Astrocyte (in vitro differentiated cells and primary cell): ENCODE measurements at places on chromosomes 1 and 21. TPM values are rescaled to one million over a fixed set of nuclear protein-coding genes. Genes with fewer than 3 reads are reported as not detected.
A peak's percentile ranks its signal among the peaks of the same experiment; 100 is the strongest.

Gene SH2D1B
- not detected in 2 replicates for total RNA-seq

Gene RNU1-2
- total RNA-seq, result 1,356 and 1,553 TPM in 2 replicates

Gene FAM72B
- total RNA-seq, result 2.9 and 3.4 TPM in 2 replicates

Gene CFAP57
- 0.18 and 0.29 TPM in 2 replicates for total RNA-seq

Gene LORICRIN
- not detected in 2 replicates for total RNA-seq

Gene RHBG
- not detected in 2 replicates for total RNA-seq

Gene GPR25
- total RNA-seq, result not detected in 2 replicates

Gene ZNF672
- 16.2 and 20.6 TPM in 2 replicates for total RNA-seq

- DNase-seq, result no peak
- H3K27me3 ChIP-seq, result no peaks in the 10 kb centered on the region
- no peak overlapping the region for H3K27ac ChIP-seq
- H3K4me3 ChIP-seq, result no peak overlapping the region
Measured at GRCh38 chr1:7594002-7594713, 176.9 kb upstream of the VAMP3 start.

- no peak overlapping the region for H3K4me3 ChIP-seq
- H3K4me1 ChIP-seq, result no peaks in the 10 kb centered on the region
- H3K36me3 ChIP-seq, result no peaks in the 10 kb centered on the region
- H3K27me3 ChIP-seq, result peaks cover 8% of the 10 kb centered on the region
- no peak overlapping the region for H3K27ac ChIP-seq
Measured at GRCh38 chr1:43134068-43134467, 38.0 kb downstream of the EBNA1BP2 start.

- no peaks in the 10 kb centered on the region for H3K36me3 ChIP-seq
- H3K4me3 ChIP-seq, result peak overlapping the region; percentile 50
Measured at GRCh38 chr21:36104317-36105300, 30.3 kb upstream of the CBR3 start.

- H3K4me3 ChIP-seq, result no peak overlapping the region
- H3K36me3 ChIP-seq, result no peaks in the 10 kb centered on the region
- no peaks in the 10 kb centered on the region for H3K27me3 ChIP-seq
- no peak for DNase-seq
- no peaks in the 10 kb centered on the region for H3K4me1 ChIP-seq
- H3K27ac ChIP-seq, result no peak overlapping the region
Measured at GRCh38 chr1:36829066-36829465, 205.2 kb downstream of the GRIK3 start.

DNA sequence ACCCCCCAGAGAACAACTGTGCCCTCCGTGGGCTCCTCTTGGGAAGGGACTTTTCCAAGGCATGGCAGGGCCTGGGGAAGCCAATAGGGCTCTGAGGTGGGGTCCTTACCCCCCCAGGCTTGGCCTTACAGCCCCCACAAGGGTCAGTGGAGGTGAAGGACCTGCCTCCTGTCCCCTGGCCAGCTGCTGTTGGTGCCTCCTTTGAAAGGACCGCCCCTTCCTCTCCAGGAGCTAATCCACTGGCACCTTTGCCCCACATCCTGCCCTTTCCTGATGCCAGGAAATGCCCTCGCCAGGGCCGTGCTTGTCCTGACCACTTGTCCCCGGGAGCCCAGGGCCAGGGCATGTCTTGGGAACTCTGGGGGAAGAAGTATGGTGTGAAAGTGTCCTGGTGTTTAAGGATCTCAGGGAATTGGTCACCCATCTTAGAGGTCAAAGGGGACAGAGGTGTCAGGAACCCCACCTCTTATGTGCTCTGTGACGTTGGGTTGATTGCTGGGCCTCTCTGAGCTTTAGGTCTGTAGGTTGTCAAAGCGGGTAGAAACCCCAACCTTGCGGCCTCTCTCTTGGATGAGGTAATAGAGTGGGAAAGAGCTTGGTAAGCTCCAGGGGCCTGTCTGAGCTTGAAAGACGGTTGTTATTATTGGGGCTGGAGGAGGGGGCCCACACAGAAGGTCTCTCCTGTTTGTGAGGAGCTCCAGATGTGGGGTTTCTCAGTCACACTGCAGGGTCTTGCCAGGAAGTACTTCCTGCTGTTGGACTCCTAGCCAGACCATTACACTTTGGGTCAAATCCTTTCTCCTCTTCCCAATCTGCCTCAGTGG, 2.8 kb downstream of the KCNQ4 start:
- H3K4me1 ChIP-seq, result peaks cover 3% of the 10 kb centered on the region
- H3K4me3 ChIP-seq, result no peak overlapping the region
- peaks cover 14% of the 10 kb centered on the region for H3K27me3 ChIP-seq
- no peaks in the 10 kb centered on the region for H3K36me3 ChIP-seq
- no peak overlapping the region for H3K27ac ChIP-seq
- DNase-seq, result no peak

DNA sequence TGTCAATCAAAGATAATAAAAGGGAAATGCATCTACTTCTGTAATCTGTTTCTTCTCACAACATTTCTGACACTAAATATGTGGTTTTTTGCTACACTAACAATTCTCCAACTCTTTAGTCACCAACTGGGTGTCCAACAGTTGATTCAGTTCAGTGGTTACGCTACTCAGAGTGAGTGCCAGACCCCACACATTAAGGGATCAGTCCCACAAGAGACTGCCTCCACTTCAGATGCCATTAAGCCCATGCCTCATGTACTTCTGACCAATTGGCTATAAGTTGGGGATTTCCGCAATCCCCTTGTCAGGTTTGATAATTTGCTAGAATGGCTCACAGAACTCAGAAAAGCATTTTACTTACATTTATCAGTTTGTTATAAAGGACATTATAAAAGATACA, 28.4 kb downstream of the RNF2 start:
- no peaks in the 10 kb centered on the region for H3K27me3 ChIP-seq
- peak; percentile 73 for DNase-seq
- no peak overlapping the region for H3K27ac ChIP-seq
- no peaks in the 10 kb centered on the region for H3K36me3 ChIP-seq
- peaks cover 10% of the 10 kb centered on the region for H3K4me1 ChIP-seq

- H3K27ac ChIP-seq, result no peak overlapping the region
- DNase-seq, result no peak
- H3K4me1 ChIP-seq, result no peaks in the 10 kb centered on the region
Measured at GRCh38 chr1:76503100-76503499, 364.2 kb upstream of the ST6GALNAC5 start.

- H3K36me3 ChIP-seq, result peaks cover 20% of the 10 kb centered on the region
- no peaks in the 10 kb centered on the region for H3K27me3 ChIP-seq
- no peak overlapping the region for H3K27ac ChIP-seq
- DNase-seq, result no peak
- no peak overlapping the region for H3K4me3 ChIP-seq
- H3K4me1 ChIP-seq, result no peaks in the 10 kb centered on the region
Measured at GRCh38 chr1:12344596-12345349, 114.9 kb downstream of the VPS13D start.

GRCh38 chr1:107767156-107767582, 197.8 kb downstream of the VAV3 start:
- H3K36me3 ChIP-seq, result no peaks in the 10 kb centered on the region
- H3K4me3 ChIP-seq, result no peak overlapping the region
- H3K4me1 ChIP-seq, result no peaks in the 10 kb centered on the region
- H3K27ac ChIP-seq, result no peak overlapping the region
- H3K27me3 ChIP-seq, result no peaks in the 10 kb centered on the region

DNA sequence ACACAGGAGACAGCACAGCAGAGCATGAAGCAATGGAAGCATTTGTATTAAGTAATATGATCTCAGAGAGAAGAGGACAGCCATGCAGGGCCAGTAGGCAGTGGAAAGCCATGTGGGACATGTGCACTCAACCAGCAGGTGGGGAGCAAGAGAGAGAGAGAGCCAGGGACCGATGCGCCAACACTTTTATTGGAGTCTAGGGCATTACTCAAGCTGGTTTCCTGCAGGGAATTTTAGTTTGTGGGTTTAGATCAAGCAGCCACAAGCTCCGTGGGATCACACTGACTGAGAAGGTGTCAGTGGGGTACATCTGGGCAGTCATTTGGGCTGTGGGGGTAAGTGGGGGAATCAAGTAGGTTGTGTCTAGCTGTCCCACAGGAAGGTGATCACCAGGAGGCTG, 137.1 kb downstream of the PCBP3 start:
- H3K27ac ChIP-seq, result no peak overlapping the region
- no peak overlapping the region for H3K4me3 ChIP-seq
- no peaks in the 10 kb centered on the region for H3K4me1 ChIP-seq
- DNase-seq, result no peak
- no peaks in the 10 kb centered on the region for H3K27me3 ChIP-seq
- H3K36me3 ChIP-seq, result no peaks in the 10 kb centered on the region

DNA sequence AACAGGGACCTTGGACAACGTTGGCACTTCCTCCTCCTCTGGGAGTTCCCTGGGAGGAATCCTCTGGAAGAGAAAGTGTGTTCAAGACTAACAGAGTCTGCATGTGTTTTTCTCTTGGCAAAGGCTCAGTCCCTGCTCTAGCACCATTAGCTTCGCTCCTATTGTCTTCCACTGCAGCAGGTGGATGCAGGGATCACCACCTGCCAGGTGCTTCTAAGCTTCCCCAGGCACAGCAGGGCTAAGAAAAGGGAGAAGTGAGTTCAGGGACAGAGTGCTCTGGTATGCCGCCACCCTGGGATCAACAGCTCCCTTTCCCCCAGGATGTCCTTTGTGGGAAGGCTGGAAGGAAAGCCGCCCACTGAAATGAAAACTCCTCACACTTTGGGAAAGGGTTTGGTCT, 43.9 kb upstream of the IL20 start:
- H3K27me3 ChIP-seq, result peaks cover 3% of the 10 kb centered on the region
- peaks cover 4% of the 10 kb centered on the region for H3K4me1 ChIP-seq
- no peaks in the 10 kb centered on the region for H3K36me3 ChIP-seq
- H3K4me3 ChIP-seq, result no peak overlapping the region
- no peak for DNase-seq

DNA sequence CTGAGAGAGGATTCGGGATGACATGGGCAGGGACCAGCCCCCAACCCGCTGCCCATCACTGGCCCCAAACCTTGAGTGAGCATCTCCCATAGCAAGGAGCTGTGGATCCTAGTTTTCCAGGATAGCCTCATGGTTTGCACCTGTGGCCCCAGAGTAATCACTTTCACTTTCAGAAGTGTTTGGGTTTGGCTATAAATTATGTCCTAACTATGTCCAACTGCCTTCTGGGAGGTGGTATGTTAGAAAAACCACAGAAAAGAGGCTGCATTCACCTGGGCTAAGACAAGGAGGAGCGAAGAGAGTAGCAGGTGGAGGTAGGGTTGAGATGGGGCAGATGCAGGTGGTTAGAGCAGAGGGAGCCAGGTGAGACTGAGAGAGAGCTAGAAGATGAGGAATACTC, 19.4 kb upstream of the CLIC6 start:
- H3K4me3 ChIP-seq, result no peak overlapping the region
- H3K4me1 ChIP-seq, result no peaks in the 10 kb centered on the region
- H3K27ac ChIP-seq, result no peak overlapping the region
- peaks cover 28% of the 10 kb centered on the region for H3K27me3 ChIP-seq
- no peaks in the 10 kb centered on the region for H3K36me3 ChIP-seq

DNA sequence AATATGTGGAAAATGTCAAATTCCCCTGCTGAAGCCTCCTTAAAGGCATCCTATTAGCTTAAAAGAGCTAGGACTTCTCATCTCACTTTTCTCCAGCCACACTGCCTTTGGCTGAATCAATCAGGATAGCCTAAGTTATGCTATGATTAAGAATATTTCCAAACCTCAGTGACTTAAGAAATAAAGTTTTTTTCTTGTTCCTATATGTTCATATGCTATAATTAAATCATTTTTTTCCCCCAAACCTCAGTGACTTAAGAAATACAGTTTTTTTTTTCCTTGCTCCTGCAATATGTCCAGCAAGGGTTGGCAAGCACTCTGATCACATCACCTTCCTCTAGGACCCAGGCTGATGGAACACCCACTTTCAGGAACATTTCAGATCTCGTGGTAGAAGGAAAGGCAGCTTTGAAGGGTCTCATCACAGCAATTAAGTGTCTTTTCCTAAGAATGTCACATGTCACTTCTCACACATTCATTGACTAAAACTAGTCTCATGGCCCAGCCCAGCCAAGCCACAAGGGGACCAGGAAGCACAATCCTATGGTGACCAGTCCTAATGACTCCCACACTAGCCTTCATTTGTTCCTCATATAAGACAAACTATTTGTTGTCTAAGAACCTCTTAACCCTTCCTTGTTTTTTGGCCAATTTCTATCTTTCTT, 6.3 kb upstream of the JUN start:
- no peak overlapping the region for H3K4me3 ChIP-seq
- H3K27me3 ChIP-seq, result no peaks in the 10 kb centered on the region
- peaks cover 11% of the 10 kb centered on the region for H3K4me1 ChIP-seq

DNA sequence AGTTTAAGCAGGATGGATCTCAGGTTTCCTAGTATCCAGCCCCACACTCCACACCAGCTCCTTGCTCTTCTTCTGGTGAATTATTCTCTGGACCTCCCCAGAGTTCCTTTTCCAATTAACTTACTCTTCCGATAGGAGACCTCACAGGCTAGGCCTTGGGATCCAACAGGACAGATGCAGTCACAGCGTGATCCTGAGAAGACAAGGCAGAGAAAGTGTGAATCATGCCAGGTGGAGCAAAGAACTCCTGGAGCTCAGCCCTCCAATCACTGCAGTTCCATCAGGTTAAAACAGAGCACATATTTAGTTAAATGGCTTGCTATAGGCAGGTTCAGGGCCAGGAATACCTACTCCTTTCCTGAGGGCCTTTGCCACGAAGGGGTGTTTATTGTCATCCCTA, 34.1 kb downstream of the C8B start:
- H3K4me1 ChIP-seq, result no peaks in the 10 kb centered on the region
- H3K36me3 ChIP-seq, result no peaks in the 10 kb centered on the region
- no peak overlapping the region for H3K27ac ChIP-seq
- H3K4me3 ChIP-seq, result no peak overlapping the region
- no peaks in the 10 kb centered on the region for H3K27me3 ChIP-seq

DNA sequence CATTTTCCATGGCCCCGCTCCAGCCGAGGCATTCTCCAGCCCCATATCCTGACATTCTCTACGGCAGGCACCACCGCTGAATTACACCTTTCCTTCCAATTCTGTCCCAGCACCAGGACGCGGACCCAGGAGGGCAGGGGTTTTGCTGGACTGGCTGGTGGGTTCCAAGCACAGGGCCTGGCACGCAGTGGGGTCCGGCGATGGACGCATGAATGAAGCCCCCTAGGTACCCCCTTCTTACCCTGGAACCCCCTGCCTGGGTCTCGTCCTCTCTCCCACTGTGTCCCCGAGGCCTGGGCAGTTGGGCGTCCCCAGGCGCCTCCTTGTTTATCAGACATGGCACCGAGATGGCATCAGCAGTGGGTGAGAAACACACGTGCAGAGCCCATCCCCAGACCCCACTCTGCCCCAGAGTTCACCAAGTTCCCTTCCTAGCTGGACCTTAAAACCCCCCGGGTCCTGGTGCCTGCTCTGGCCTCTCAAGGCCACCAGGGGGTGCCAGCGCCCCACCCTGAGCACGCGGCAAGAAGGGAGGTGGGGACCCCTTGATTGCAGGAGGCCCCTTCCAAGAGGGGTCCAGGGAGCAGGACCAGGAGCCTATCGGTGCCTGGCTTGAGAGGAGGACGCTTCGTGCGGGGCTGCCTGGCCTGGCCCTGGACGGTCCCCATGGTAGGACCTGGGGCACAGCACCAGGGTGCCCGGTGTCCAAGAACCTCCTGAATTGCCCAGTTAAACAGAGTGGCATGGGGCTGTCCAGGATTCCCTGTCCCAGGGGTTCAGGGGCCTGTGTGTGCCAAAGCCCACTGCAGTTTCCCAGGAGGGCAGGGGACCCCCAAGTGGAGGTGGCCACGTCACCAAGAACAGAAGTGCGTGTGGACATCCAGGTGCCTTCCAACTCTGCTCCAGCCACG, 46.1 kb downstream of the MEGF6 start:
- peaks cover 10% of the 10 kb centered on the region for H3K27me3 ChIP-seq
- no peak overlapping the region for H3K4me3 ChIP-seq
- H3K4me1 ChIP-seq, result no peaks in the 10 kb centered on the region
- DNase-seq, result no peak
- no peak overlapping the region for H3K27ac ChIP-seq
- H3K36me3 ChIP-seq, result no peaks in the 10 kb centered on the region
